Hindlimb muscle (tissue), 1 donor: ENCODE measurements at places on chromosomes 6 and 20.

DNA sequence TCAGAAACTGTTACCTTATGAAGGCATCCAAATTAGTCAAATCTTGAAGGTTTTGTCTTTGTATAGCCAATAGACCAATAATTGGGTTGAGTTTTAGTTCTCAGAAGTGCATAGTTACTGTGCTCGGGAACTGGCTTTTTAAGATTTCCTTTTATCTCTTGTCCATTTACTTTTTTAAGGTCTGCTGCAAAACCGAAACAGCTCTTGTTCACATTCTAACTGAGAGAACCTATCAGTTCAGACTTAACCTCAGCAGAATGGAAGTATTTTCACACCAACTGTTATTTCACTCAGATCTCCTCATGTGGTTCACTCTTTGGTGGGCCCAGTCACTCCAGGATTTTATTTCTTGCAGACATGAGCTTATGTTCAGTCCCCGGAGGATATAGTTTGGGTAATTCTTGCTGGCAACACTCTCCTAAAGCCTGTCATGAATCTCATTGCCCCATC is 55.5 kb downstream of the TPBG start:
- DNase-seq: no peak

DNA sequence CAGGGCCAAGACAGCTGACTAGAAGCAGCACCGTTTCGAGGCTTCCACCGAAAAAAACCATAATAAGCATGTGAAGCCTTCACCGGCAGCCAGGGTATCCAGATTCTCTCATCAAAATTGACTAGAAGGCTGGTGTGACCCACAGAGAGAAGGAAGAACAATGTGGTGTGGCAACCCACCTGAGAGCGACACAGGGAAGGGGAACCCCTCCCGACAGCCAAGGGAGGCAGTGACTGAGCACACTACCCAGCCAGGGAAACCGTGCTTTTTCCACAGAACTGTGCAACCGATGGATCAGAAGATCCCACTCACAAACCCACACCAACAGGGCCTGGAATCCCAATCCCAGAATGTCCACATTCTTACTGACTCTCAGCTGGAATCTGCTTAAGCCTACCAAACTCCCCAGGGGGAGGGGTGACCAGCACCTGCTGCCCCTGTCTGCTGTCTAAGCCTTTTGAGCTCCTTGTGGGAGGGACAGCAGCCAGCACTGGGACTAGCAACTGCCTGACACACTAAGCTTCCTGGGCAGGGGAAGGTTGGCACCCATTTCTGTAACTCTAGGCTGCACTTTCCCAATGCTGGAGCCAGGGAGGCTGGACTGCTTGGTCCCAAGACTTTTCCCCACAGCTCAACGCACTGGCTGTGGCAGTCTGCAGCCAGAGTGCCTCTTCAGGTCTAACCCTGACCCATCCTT is 231.9 kb upstream of the FAM83B start:
- DNase-seq: peak; percentile 27

- no peak for DNase-seq
Observed at GRCh38 chr20:33914919-33915318, 78.8 kb upstream of the RALY start.

DNA sequence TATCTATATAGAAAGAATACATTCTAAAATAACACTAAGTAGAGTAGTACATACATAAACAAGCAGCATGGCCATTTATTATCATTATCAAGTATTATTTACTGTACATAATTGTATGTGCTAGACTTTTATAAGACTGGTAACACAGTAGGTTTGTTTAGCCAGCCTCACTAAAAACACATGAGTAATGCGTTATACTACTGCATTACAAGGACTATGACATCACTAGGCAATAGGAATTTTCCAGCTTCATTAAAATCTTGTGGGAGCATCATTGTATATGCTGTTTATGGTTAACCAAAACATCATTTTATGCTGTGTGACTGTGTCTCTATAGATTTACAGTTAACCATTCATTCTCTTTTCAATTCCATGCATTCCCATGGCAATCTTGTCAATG is 131.7 kb upstream of the HDGFL1 start:
- DNase-seq: no peak

DNA sequence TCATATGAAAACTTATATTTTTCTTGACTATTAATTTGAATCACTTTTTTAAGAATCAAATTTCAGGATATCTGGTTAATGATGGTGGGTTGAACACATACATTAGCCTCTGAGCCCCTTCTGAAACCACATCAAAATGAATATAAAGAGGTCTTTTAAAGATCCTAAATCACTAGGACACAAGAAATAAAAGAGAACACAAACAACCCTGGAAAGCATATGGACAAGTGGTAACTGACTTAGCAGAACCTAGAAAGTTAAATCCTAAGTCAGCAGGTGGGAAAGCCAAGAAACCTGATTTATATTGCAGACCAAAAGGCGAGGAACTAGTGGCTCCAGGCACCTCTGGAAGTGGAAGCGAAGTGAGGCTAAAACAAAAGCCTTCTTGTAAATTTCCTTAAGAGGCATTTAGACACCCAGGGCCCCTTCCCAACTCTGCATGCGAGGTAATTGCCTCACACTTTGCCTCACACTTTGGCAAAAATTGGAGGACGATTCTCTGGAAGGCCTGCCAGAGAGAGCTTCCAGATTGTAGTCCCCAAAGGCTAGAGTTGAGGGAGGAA is 293.9 kb downstream of the KHDC1L start:
- DNase-seq: peak; percentile 12

- DNase-seq: no peak
Observed at GRCh38 chr6:5295623-5296022, 34.3 kb downstream of the FARS2 start.

DNA sequence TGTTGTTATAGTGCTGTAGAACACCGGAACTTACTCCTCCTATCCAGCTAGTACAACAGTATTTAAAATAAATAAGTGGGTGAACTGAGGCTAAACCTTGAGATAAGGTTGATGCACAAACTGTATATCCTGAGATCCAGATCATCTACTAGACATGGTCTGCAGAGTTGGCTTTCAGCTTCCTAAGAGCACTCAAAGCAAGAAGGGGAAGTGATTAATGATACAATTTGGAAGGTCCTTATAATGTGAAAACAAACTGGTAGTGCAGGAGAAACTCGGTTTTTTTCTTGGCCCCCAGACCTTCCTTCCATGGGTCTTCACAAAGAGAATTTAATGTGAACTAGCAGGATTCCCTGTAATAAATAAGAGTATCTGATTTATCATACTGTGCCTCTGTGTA is 27.4 kb upstream of the RREB1 start:
- DNase-seq: no peak

GRCh38 chr6:80946402-80946801 is 806.1 kb downstream of the TENT5A start:
- DNase-seq: no peak

DNA sequence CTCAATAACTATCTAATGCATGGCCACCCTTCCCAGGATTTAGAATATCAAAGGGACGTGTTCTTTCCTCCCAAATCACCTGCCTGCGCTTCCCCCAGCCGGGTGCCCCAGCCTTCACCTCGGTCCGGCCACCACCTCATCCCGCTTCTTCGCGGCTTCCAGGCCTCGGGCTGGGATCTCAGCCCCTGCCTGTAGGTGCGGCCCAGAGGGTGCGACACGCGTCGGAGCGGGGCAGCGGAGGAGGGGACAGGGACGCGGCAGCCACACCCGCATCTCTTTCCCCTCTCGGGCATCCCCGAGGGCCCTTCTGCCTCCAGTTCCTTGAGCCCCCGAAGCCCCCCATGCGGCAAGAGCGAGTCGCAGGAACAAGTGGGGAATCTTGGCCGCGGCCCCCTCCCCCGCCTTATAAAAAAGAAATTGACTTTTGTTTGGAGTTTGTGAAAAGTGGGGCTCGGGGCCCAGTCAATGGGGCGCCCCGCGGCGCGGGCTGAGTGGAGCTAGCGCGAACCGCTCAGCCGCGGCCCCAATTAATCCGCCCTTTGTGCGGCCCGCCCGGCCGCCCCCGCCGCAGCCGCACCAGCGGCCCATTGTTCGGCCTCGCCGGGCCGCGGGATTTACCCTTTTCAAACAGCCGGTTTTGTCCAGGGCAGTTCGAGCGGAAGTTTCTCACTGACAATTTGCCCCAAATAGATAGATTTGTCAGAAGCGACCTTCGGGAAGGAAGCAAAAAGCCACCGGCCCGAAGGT is 8.4 kb upstream of the NR2E1 start:
- DNase-seq: no peak

- no peak for DNase-seq
Observed at GRCh38 chr6:77292564-77293546, 170.4 kb downstream of the HTR1B start.

DNA sequence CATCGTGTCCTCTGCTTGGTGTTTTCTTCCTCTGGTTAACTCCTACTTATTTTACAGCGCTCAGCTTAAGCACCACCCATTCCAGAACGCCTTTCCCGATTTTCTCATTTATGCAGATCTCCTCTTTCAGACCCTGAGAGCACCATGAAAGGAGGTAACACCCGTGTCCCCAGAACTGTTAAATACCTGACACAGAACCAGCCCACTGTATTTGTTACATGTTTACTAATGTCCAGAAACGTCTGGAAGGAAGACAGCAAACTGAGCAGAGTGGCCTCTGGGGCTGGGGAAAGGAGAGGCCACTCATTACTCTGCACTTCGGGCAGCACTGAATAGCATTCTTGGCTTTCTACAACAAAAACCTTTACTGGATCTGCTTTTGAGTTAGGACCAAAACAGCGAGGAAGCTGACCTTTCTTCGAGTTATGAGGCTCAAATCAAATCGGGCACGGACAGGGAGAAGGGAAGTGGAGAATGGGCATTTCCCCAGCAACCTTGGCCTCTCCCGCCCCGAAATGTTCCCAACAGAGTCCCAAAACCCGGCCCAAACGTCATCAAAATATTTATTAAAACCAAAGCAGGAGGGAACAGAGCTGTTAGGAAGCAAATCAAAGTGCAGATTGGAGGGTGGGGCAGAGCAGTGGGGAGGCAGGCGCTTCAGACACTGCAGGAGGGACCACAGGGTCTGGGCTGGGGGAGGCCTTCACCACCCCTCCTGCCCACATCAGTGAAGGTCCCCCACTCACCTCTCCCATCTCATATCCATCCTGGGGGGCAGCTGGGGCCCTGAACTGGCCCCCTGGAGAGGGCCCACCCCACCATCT is 1.1 kb upstream of the NECAB3 start:
- peak; percentile 46 for DNase-seq

DNA sequence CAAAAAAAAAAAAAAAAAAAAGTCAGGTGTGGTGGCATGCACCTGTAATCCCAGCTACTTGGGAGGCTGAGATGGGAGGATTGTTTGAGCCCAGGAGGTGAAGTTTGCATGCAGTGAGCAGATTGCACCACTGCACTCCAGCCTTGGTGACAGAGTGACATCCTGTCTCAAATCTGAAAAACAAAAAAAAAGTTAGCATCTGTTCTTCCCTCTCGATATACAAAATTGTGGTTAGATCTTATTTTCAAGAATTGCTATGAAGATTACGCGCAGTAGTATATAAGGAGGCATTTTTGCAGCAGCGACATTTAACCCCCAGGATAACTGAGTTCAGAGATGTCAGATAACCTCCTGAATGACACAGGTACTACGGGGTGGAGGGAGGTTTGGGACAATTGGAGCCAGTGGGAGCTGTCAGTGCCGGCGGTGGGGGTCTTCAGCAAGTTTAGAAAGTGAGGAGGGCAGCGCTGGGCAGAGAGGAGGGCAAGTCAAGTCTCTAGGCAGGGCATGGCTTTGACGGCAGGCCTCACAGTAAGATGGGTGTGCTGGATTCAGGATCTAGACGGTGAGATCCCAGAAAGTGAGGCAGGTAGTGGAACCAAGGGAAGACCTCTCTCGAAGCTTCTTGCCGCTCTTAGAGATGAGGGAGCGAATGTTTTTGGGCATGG is 26.2 kb upstream of the MRPS18A start:
- DNase-seq: no peak

- DNase-seq: no peak
Observed at GRCh38 chr6:54248319-54248718, 59.9 kb upstream of the TINAG start.

GRCh38 chr20:63165356-63166192 is 50.4 kb downstream of the YTHDF1 start:
- DNase-seq: no peak

DNA sequence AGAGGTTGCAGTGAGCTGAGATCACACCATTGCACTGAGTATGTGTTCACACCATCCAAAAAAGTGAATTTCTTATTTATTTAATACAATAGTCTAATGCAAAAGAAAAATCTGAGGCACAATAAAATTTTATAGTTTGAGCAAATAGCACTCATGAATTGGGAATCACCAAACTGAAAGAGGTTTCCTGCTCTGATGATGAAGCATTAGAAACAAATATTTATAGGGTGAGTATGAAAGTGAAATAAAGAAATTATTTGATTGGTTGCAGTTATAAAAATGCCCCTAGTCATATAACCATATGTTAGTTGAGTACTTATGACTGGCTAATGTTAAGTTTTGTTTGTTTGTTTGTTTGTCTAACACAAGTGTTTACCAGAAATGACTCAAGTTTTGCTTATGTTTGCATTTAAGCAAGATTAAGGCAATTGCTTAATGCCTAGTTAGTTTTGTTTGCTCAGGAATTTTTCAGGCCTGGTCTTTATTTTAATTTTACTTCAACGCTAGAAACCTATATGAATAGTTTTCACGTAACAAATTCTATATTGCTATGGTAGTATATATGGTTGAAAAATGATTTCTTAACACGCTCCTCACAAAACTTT is 151.5 kb upstream of the FAM83B start:
- DNase-seq: no peak

- DNase-seq: no peak
Observed at GRCh38 chr20:50580842-50581544, 70.8 kb downstream of the PTPN1 start.

GRCh38 chr6:70379473-70380013 is 33.8 kb upstream of the FAM135A start:
- no peak for DNase-seq
